ENCODE measurements at places on chromosomes 11 and 22. TPM values are rescaled to one million over a fixed set of nuclear protein-coding genes. Genes with fewer than 3 reads are reported as not detected.

Gene ACR
- not detected for total RNA-seq

Gene CRYBA4
- not detected for total RNA-seq

Gene CSKMT
- total RNA-seq, result 59.7 TPM

Gene MS4A6E
- total RNA-seq, result not detected

Gene ASPHD2
- 1.4 TPM for total RNA-seq

Gene XRCC6
- 558 TPM for total RNA-seq

GRCh38 chr11:24298146-24298545, 198.7 kb upstream of the LUZP2 start:
- peak; percentile 76 for DNase-seq

- DNase-seq, result peak; percentile 77
Measured at GRCh38 chr11:102798012-102798746, at the start of gene MMP1. Gene MMP1, minus strand, starts transcription at chr11:102798160. Its CDS starts 68 bp downstream, at chr11:102798092.

DNA sequence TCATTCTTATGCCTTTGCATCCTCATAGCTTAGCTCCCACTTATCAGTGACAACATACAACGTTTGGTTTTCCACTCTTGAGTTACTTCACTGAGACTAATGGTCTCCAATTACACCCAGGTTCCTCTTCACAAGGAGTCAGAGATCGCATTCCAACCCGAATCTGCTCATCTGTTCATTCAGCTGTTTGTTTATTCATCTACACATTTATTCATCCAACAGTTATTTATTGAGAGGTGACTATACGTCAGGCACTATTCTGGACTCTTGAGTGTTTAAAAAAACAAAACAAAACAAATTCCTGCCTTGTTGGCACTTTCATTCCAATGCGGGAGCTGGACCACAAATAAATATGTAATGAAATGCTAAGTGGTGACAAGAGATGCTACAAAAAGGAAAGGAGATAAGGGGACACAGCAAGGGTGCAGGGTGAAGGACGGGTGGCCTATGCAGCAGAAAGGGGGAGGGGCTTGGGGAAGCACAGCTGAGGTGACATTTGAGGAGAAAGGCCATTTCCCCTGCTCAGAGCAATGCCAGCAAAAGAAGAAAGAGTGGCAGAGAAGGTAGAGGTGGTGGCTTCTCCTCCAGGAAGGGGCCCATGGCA, 393.8 kb upstream of the SYN3 start:
- no peak for DNase-seq

GRCh38 chr22:26457661-26458272, 25.8 kb downstream of the HPS4 start:
- DNase-seq, result no peak

- no peak for DNase-seq
Measured at GRCh38 chr11:27599217-27599616, 92.6 kb upstream of the LIN7C start.

DNA sequence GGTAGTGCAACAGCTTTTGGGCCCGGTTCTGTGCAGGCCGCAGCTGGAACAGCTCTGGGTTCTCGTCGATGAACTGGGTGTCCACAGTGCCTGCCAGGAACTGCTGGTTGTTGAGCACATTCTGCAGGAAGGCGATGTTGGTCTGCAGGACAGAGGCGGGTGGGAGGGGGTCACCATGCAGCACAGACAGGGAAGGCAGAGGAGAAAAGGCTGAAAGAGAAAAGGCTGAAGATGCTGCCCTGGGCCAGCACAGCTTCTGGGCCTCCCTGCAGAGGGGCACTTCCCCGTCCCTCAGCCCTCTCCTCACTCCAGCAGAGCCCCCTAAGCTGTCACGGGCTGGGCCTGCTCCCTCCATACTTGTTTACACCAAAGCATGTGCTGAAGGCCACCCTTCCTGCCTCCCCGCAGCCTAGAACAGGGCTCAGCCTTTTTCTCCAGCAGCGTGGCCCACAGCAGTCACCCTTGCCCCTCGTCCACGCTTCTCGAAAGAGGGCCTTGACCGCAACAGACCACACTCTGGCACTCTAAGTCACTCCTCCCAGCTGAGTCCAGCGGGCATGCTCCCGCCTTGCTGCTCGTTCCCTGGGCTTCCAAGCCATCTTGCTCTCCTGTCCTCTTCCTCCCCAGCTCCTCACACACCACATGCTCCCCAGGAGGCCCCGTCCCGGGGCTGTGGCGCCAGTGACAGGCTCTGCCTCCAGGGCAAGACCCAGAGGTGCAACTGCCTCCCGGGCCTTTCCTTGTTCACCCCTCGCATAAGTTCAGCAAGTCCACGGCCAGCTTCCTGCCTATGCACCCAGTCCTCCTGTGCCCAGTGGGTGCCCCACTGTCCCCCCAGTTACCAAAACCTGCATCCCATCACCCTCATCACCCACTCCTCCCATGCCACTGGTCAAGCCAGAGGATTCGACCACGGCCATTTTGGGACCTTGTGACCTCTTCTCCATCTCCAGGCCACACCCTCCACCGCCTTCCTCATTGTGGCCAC, 3.3 kb upstream of the LRFN4 start:
- no peak for DNase-seq

- peak; percentile 97 for DNase-seq
Measured at GRCh38 chr11:65652511-65653228, 10.0 kb downstream of the RELA start.

DNA sequence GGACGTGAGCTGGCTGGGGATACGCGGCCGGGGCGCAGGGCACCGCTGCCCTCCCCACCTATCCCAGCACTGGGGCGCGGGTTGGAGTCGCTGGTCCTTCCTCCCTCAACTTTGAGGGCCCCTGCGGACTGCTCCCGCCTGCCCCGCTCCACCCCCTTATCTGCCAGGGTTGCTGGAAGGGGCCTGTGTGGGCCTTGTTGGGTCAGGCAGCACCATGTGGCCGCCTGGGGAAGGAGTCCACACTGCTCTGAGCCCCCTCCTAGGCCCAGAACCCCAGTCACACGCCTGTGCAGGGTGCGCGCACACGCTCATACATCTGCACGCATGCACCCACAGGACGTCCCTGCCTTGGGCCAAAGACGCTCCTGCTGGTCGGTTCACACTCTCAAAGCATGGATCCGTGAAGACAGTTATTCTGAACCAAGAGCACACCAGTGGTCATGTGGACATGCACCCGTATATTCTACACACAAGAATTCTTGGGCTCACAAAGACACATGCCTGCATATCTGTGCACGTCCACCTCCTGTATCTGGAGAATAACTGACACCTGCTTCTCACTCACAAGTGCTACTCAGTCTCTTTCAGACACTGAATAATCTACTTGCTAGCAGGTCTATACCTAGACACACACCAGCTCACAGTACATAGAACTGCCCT, 710 bp downstream of the TUB start:
- DNase-seq, result no peak

- DNase-seq, result peak; percentile 28
Measured at GRCh38 chr11:34525888-34526657, 12.5 kb upstream of the ELF5 start.
